Activated CD4-positive, alpha-beta T cell treated with anti-CD3 and anti-CD28 coated beads, Interleukin-2, amount 50 U/mL, for 1 hour (primary cell): ENCODE measurements at places on chromosomes 1 and 21.
A peak's percentile ranks its signal among the peaks of the same experiment; 100 is the strongest.

DNA sequence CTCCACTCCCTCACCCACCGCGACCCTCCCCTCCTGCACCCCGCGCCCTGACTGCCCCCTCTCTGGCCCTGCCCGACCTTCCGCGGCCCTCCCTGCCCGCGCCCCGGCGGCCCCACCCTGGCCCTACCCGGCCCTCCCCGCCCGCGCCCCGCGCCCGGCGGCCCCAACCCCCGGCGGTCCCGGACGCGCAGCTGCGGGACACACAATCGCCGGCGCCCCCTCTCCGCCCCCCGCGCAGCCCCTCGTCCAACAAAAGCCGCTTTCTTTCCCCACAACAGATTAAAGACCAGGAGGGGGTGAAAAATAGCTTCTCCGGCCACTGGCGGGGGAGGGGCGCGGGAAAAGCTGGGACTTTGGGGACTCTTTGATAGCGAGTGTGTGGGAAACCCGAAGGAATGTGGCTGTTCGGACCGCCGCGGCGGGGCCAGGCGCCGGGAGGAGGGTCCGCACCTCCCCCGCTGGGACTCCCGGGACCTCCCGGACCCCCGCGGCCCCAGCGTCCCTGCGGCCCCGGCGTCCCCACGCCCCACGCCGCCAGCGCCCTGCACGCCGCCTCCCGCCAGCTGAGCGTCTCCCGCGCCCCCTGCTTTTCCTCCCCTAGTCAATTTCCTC, 8.8 kb upstream of the ID3 start:
- no peak for DNase-seq

- DNase-seq = no peak
Observed at GRCh38 chr21:44483288-44484237, 28.3 kb downstream of the LRRC3 start.

- DNase-seq = no peak
Observed at GRCh38 chr1:229101011-229101871, 169.7 kb upstream of the RAB4A start.

- no peak for DNase-seq
Observed at GRCh38 chr1:213387380-213388015, 336.5 kb downstream of the RPS6KC1 start.

GRCh38 chr1:207219979-207220889, 101.2 kb upstream of the CD55 start:
- DNase-seq = no peak

- DNase-seq = no peak
Observed at GRCh38 chr1:62438163-62438562, 1.3 kb downstream of the USP1 start.

DNA sequence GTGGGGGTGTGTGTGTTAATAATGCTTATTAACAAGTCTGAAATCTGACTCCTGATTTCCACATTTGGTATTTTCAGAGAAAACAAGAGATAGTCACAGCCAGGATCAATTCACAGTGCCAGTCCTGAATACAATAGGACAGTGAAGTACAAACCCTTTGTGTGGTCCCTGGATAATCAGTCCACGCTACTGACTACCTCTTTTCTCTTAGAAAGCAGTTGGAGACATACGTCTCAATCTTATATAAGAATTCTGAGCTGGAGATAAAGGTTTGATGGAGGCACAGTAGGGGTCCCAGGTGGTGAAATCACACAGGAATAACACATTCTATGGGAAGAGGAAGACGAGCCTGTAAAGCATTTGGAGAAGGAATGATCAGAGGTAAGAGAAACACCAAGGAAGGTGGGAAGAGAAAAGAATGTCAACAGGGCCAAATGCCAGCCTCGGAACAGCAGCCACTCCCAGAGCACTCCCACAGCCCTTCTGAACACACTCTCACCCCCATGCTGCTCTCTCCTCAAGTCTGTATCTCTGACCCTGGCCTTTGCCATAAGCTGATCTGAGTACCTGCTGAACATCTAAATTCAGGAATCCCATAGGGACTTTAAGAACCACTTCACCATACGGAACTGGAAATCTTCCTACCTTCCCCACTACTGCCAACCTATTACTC, 48.6 kb downstream of the TRAF5 start:
- no peak for DNase-seq

GRCh38 chr1:164796916-164797315, 237.9 kb downstream of the PBX1 start:
- DNase-seq = no peak

DNA sequence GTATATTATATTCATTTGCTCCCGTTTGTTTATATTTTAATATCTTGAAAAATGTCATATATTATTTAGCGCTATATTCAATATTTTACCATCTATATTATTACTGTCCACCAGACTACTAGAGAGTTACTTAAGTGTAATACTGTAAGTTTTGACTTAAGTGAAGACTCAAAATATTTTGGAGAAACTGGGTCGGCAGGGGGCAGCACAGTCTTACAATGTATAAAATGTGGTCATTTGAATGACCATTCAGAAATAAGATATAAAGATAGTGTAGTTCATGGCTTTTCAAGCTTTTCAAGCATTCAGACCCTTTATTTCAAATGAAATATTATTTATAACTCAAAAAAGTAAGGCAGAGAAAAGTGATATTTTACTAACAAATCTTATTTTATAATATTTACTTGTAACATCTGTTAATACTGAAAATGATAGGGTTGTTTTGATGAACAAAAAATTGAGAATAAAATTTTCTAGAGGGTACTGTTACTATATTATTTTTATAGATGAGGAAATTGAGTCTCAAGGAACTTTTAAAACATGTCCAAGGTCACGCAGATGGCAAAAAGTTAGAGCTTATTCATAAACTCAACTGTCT, 89.0 kb upstream of the SERTAD4 start:
- peak; percentile 28 for DNase-seq

GRCh38 chr1:61109158-61109557, 26.8 kb downstream of the NFIA start:
- no peak for DNase-seq

DNA sequence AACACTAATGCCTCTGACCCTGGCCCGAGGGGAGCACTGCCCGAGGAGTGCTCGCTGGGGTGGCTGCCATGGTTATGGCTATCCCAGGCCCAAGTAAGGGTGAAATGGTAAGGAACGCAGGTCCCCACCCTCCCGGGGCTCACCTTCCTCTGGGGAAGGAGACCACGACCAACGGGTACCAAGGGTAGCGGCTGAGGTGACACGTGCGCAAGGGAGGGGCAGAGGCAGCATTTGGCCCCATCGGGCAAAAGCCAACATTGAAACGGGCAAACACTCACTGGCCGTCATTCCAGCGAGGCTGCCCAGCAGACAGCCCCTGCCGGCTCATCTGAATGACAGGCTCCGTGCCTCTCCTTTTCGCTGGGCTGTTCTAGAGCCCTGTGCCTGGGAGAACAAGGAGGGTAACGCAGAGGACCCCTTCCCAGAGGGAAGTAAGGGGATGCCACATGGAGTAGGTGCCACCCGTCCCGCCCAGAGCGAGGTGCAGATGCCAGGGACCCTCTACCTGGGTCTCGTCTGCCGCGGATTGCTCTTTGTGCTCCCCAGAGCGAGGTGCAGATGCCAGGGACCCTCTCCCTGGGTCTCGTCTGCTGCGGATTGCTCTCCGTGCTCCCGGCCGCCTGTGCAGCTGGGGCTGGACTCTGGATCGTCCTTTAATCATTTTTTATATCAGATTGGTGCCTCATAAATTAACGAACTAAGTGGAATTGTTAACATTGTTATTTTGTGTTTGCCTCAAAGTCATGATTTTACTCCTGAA, 16.2 kb downstream of the ACTRT2 start:
- no peak for DNase-seq

- peak; percentile 32 for DNase-seq
Observed at GRCh38 chr1:26471498-26472319, 531 bp upstream of the HMGN2 start.

GRCh38 chr1:112721966-112722524, 6.9 kb upstream of the PPM1J start:
- DNase-seq = no peak

DNA sequence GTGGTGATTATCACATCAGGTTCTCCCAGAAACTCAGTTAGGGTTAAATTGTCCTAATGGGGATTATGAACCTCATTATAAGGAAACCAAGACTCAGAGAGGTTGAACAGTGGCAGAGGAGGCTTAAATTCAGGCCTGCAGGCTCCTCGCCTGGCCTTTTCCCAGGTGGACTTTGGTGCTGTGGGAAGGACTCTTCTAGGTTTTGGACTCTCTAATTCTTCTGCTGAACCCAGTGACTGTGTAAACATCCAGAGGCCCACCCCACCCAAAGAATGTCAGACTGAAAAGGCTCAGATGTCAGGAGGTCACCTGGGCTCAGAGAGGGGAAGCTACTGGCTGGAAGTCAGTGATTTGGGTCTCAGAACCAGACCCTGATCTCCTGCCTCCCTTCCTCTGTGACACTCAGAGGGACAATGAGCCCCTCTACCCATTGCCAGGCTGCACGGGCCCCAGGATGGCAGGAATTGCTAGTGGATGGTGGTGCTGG, 2.5 kb downstream of the ZNF362 start:
- no peak for DNase-seq

DNA sequence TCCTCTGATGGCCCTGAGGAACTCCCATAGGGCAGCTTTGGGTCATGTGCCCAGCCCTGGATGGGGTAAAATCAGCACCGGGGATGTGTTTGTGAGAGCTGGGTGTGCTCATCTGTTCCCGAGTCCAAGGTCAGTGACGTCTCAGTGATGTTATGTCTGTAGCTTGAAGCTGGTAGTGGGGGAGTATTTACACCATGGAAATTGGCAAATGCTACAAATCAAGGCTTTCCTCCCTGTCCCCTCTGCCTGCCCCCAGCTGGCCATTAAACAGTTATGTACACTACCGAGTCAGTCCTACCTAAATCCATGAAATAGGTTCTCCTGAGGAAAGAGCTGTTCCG, 117.8 kb upstream of the SLC25A33 start:
- no peak for DNase-seq

DNA sequence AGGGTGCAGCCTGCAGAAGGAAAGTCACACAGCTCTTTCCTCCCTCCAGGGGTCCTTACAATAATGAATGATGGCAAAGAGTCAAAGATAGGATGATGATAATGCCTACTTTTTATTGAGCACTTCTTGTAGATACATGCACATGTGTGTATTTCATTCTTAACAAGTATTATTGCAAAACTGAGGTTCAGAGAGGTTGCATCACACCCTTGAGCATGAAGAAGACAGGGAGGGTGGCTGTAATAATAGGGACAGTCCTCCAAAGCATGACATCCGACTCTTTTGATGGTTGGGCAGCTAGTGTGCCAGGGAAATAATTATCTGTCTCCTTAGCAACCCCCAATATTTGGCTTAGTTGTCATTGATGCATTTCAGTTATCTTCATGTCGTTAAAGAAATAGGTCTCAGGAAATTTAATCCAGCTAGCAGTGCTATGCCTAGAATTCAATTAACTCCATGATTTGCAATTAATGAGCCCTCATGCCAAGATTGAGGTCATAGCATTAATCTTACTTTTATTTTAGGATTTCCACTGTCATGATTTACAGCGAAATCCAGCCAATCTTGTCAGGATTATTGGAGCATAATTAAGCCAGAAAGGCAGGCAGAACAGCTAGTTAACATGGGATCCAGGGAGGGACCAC, 35.0 kb downstream of the DNAJC6 start:
- DNase-seq = no peak

- DNase-seq = no peak
Observed at GRCh38 chr1:93448983-93449804, 1.3 kb downstream of the FNBP1L start.

DNA sequence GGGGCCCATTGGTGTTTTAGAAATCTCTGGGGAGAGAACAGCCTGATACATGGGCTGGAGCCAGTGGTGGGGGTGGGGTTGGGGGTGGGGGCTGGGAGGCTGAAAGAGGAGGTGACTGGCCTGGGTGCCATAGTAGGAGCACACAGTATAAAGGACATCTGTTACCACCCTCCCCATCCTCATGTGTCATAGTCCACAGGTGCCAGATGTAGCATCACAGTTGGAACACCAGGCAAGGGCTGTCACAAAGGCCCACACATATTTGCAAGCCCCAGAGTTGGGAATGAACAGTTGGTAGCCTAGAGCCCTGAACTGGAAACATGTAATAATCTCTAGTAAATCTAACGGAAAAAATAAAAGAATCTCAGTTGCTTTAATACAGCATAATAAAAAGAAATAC, 55.1 kb upstream of the CR2 start:
- no peak for DNase-seq

DNA sequence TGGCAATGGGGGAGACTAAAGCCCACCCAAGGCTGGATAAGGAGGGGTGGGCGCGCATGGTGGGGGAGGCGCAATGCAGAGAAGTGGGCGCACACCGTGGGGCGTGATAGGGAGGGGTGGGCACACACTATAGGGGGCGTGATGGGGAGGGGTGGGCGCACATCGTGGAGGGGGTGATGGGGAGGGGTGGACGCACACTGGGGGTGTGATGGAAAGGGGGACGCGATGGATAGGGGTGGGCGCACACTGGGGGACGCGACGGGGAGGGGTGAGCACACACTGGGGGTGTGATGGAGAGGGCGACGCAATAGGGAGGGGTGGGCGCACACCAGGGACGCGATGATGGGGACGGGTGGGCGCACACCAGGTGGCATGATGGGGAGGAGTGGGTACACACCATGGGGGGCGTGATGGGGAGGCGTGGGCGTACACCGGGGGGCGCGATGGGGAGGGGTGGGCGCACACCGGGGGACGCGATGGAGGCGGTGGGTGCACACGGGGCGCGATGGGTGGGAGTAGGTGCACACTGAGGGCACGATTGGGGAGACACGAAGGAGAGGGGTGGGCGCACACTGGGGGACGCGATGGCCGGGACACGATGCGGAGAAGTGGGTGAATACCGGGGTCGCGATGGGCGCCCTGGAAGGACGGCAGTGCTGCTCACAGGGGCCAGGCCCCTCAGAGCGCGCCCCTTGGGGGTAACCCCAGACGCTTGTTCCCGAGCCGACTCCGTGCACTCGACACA, 929 bp downstream of the SUMO3 start:
- DNase-seq = no peak

DNA sequence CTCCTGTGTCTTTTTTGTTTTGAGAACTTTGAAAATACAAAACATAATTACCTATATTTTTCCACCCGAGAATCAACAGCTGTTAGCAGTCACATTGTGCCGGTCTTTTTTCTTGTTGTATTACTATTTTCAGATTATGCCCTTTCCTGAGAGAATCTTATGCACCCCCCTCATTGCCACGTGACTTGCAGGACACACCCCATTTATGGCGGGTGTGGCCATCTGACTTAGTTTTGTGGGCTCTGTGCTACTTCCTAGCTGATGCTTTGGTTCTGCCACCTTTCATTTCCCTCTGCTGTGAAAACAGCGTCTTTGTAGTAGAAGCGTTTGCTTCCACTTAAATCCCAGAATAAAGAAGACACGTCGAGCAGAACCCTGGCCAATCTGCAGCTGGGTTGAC, 82.8 kb upstream of the SOX13 start:
- no peak for DNase-seq

DNA sequence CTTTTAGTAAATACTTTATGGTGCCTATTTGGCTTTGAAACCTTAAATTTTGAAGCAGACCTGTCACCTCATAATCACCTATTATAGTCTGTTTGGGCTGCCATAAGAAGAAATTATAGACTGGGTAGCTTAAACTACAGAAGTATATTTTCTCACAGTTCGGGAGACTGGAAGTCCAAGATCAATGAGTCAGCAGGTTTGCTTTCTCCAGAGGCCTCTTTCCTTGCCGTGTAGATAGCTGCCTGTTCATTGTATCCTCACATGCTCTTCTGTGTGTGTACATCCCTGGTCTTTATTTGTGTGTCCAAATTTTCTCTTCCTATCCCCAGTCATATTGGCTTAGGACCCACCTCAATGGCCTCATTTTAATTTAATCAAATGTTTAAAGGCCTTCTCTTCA, 518.2 kb downstream of the ADGRL2 start:
- no peak for DNase-seq
